ENCODE measurements at places on chromosomes 1 and 21. TPM values are rescaled to one million over a fixed set of nuclear protein-coding genes. Genes with fewer than 3 reads are reported as not detected.

The LCE2B gene
- not detected for total RNA-seq

The SPATA45 gene
- total RNA-seq = not detected

GRCh38 chr1:226697929-226698544, 41.0 kb downstream of the ITPKB start:
- no peak for DNase-seq

GRCh38 chr21:38813547-38813946, 7.8 kb downstream of the ETS2 start:
- no peak for DNase-seq

Measured in CD8-positive, alpha-beta T cell (primary cell).